Karpas-422 (cell line): ENCODE measurements at places on chromosomes 6 and 20. TPM values are rescaled to one million over a fixed set of nuclear protein-coding genes. Genes with fewer than 3 reads are reported as not detected.

Gene THBS2
- not detected in 2 replicates for total RNA-seq

Gene PAK5
- total RNA-seq: not detected in 2 replicates

Gene CTCFL
- not detected in 2 replicates for total RNA-seq

Gene DCDC2
- total RNA-seq: 0.11 and 0.26 TPM in 2 replicates

Gene LPIN3
- not detected in 2 replicates for total RNA-seq
